ENCODE measurements at places on chromosomes 2 and 18.

DNA sequence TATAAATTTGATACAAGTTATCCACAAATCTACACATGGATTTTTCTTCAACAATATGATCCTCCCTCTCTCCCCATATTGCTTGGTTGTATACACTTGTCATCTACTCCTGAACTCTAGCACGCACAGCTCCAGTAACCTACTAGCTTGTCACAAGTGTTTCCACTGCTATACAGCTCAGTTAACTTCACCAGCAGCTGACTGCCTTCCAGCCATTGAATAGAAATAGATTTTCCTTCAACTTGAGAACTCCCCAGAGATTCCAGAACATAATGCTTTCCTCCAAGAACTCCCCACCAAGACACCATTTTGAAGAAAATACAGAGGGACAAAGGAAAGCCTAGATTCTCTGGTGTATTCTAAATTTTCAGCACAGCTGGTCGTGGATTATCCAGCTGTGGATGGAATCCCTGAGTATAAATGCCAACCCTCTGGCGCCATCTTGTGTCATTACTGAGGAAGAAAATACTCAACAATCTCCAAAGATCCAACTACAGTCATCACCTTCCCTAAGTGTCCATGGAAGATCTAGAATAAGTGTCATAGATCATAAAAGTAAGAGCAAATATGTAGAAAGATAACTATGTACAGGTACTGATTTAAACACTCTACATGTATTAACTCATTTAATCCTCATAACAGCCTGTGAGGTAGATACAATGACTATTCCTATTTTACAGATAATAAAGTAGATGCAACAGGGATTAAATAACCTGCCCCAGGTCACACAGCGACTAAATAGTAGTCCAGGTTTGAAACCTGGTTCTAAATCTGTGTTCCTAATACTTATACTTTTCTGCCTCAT lies 156.7 kb downstream of the ARHGAP28 start:
- DNase-seq, result peak; percentile 59

GRCh38 chr2:189300916-189301315 lies 121.4 kb upstream of the COL5A2 start:
- DNase-seq, result no peak

DNA sequence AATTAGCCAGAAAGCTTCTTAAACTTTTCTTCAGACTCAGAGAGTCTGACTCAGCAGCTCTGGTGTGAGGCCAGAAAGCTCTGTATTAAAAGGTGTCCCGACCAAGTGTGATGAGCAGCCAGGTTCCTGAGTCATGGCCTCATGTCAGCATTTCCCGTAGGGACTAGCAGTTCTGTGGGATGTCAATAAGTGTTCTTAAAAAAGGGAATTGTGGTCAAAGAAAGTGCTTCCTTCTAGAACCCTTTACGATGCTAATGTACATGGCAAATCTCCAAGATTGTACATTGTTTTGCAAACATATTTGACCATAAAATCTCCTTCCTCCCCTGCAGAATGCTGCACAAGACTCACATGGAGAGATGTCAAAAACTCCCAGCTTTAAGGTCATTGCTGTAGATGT lies 80.1 kb downstream of the PLA2R1 start:
- peak; percentile 64 for DNase-seq

DNA sequence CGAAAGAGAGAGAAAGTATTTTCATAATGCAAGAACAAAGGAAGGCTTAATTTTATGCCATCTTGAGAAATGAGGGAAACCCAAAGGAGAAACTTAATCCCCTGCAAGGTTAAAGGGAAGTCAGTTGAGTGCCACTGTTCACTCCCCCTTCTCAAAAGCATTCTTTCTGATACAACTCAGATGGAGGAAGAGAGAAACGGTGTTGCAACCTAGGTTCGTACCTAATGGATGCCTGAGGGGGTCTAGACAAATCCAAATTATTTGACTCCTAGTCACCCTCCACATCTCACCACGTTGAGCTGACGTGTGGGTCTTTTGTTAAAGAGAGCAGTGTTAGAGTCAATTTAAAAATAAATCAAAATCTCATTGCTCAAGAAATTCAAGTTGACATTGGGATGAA lies 52.6 kb upstream of the UNC80 start:
- DNase-seq, result no peak

GRCh38 chr2:113190871-113191270 lies 17.1 kb downstream of the PSD4 start:
- DNase-seq, result no peak

DNA sequence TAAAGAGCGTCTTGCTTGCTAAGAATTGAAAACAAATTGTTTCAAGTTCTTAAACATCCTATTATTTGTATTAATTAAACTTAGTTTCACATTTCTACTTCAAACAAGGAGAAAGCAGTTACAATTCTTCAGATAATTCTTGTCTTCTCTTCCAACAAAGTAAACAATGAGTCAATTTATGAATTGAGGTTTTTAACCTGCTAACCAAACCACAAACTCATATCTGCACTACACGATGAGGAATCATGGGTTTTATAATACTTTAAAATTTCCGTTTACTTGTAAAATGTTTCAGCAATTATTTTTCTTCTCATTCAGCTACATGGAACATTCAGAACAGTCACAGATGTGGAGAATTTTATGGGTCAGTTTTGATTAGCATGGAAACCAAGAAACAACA lies 114.2 kb downstream of the SPIRE1 start:
- peak; percentile 68 for DNase-seq

DNA sequence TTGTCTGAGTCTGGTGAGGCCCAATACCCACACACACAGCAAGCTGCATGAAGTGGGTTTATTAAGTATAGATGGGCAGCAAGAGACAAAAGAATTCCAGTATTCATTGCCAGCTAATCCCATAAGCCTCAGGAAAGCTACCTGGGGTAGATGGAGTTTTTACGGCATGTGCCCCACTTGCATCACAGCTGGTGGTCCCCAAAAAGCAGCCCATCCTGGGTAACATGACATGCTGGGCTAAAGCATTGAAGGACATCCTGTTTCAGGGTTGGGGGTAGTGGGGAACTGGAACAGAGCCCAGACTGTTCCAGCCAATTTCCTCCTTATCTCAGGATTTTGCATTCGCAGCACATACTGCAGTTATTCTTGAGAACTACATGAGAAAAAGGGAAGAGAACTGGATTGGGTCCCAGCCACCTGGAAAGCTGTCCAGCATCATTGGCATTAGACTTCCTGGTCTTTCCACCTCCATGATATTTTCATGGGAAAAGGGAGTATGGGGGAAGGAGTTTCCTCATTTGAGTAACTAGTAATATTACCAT lies 240.1 kb upstream of the MMADHC start:
- DNase-seq, result no peak

DNA sequence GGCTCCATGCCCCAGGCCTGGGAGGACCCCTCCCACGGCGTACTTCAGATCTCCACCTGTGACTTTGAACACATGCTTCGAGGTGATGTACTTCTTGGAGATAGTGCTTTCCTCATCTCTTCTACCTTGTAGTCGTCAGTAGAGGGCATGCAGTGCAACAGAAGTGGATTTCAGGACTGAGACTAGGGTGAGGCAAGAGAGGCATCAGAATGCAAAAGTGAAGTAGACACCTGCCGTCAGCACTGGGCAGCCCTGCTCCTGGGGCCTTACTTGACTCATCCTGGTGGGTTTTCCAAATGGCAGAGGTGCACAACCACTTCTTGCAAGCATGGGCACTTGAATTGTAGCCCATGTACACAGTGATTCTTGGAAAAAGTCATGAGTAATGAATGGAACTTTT lies 258.8 kb downstream of the NEDD4L start:
- DNase-seq, result no peak

DNA sequence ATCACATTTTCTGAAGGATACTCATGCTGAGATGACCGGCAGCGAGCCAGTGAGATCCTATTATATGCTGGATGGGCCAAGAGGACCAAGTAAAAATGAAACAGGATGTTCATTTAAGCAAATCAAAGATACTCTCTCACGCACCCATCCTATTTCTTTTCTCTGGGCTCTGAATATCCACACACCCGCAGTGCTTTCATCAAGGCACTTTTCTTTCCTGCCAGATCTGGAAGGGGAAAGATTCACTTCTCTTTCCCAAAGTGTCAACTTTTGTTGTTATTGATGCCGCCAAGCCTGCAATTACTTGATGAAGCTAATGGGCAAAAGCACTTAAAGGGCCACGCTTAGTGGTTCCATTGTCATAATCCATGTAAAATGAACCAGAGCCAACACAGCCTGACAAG lies 191.9 kb upstream of the CHAC2 start:
- DNase-seq, result no peak

DNA sequence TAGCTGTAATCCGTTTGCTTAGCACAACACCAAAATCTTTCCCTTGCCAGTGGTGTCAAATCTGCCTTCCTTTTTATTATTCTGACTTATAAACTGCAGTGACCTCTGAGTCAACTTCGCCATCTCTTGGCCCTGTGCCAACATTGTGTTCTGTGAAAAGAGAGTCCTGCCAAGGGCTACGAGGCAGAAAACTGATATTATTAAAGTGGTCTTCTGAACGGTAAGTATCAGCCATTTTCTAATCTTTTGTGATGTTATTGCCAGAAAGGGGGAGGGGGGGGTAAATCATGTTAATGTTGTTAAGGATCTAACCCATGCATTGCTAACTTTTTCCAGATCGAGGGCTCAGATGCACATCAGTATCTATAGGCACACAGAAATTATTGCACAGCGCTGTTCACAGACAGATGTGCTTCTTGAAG lies 121.5 kb upstream of the LTBP1 start:
- DNase-seq, result peak; percentile 25

- DNase-seq, result peak; percentile 5
Observed at GRCh38 chr18:43620936-43621335, 343.6 kb upstream of the SYT4 start.

DNA sequence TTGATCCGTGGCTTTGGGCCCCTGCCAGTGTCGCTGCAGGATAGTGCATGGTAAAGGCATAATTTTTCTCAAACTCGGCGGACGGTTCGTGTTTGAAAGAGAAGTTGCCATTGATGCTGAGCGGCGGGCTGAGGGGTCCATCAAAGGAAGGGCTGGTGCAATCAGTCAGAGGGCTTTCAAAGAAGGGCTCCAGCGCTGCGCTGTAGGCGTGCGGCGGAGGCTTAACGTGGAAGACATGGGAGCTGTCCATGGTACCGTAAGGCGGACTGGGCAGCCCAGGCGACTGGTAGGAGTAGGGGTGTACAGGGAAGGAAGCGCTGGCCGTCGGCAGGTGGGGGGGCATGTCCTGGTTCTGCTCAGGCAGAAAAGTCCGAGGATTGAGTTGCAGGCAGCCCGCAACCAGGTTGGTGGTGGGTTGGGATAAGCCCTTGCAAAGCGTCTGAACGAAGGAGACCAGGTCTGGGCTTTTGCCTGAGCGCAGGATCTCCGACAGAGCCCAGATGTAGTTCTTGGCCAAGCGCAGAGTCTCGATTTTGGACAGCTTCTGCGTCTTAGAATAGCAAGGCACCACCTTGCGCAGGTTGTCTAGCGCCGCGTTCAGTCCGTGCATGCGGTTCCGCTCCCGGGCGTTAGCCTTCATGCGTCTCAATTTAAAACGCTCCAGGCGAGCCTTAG lies 2.3 kb downstream of the NEUROD1 start:
- DNase-seq, result peak; percentile 78

GRCh38 chr2:61262699-61263098 lies 100.7 kb downstream of the C2orf74 start:
- DNase-seq, result peak; percentile 41

DNA sequence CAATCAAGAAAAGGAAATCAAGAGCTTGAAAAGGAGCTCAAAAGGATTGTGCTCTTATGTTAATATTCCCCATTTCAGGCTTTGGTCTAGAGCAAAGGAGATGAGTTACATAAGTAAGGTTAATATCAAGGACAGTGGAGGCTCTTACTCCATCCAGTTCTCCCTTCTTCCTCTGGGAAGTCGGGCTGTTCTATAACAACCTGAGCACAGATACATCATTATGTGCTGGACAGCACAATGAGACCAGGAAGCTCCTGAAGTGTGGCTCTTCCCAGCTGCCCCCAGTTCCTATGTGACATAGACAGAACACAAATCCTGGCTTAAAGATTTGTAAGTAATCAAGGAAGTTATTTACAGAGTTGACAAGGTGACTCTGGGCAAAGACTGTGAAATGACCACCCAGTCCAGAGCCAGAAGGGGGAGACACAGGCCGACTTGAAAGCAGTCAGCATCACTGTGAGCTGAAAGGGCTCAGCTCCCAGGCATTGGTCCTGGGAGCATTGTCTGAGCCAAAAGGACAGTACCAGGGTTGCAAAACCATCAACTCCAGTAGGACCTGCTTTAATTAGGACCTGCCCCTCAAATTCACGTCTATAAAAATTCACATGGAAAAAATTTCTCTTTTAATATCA lies 917.6 kb upstream of the ACVR2A start:
- peak; percentile 31 for DNase-seq

DNA sequence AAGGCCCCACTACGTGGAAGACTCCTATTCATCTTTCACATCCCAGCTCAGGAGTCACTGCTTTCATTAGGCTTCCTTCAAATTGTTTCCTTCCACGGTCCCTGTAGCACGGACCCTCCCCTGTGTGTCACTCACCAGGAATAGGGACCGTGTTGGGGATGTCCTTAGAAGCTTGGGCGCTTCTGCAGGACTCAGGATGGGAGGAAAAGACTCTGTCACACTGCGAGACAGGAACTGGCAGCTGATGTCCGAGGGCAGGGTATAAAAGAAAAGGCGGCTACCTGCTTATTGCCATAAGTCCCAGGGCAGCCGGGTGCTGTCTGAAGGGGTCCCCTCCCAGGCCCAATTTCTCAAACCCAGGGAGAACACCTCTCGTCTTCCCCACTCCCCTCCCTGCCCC lies 79.1 kb downstream of the BCL2L11 start:
- DNase-seq, result no peak

GRCh38 chr2:96873651-96874096 lies 3.8 kb upstream of the SEMA4C start:
- no peak for DNase-seq

DNA sequence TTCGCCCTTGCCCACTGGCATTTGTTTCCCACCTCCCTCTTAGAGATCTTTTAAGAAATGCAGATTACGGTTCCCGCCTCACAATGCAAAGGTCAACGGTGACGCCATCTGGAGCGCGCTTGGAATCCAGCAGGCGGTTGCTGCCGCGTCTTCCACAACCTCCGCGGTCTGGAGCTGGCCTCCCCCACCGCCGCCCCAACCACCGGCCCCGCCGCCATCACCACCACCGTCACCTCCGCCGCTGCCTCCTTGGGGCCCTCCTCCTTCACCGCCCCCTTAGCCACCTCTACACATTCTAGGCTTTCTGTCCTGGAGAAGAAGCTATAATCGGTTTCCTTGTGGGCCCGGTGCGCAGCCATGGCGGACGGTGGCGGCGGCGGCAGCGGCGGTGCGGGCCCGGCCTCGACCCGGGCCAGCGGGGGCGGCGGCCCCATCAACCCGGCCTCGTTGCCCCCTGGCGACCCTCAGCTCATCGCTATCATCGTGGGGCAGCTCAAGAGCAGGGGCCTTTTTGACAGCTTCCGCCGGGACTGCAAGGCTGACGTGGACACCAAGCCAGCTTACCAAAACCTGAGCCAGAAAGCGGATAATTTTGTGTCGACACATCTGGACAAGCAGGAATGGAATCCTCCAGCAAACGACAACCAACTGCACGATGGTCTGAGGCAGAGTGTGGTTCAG lies at the start of gene BOD1L2:
Gene BOD1L2 (plus strand): TSS at position 132 of the 681 bp plus-strand sequence. CDS start 226 bp downstream, at position 358.
- no peak for DNase-seq

All from IMR-90 (cell line).